ENCODE measurements at places on chromosomes 7 and 10.

DNA sequence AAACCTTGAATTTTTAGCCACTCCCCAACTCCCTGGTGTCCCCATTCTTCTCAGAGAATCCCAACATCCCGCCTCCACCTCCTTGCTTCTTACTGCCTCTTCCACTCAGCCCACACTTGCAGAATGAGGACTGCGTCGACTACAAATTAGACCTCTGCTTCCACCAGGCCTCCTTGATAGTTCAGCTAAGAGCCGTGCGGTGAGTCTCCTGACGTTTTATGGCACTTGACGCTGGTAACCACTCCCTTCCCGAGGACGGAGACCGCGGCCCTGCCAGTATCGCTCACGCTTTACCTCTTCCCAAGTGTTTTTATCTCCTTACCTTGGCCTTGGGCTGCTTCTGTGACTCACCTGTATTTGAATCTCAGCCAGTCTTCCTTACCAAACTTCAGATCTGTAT lies 31.1 kb downstream of the RBM17 start:
- DNase-seq, result no peak

- DNase-seq, result no peak
Measured at GRCh38 chr7:137316648-137317353, 26.7 kb downstream of the PTN start.

GRCh38 chr10:391305-391704 lies 256.1 kb downstream of the ZMYND11 start:
- no peak for DNase-seq

DNA sequence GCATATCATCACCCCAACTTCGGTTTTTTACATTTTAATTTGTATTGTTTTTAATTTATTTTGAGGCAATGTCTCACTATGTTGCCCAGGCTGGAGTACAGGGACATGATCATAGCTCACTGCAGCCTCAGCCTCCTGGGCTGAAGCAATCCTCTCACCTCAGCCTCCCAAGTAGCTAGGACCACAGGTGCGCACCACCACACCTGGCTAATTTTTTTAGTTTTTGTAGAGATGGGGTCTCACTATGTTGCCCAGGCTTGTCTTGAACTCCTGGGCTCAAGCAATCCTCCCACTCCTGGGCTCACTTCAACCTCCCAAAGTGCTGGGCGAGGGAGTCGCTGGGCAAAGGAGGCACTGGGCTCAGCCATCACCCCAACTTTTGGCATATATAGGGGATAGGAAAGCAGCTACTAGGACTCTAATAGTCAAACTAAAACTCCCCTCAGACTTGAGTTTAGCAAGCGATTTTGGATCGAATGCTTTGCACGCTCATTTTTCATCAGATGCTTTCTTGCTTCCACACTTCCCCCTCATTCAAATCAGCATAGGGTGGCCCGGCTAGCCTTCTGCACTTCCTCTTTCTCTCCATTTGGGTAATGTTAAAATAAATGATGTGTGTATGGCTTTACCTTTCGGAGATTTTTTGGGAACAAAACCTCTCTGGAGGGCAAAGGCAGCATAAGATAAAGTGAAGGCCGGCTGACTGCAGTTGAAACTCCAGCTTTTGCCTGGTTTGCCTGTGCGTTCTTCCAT lies 20.8 kb upstream of the NMT2 start:
- no peak for DNase-seq

DNA sequence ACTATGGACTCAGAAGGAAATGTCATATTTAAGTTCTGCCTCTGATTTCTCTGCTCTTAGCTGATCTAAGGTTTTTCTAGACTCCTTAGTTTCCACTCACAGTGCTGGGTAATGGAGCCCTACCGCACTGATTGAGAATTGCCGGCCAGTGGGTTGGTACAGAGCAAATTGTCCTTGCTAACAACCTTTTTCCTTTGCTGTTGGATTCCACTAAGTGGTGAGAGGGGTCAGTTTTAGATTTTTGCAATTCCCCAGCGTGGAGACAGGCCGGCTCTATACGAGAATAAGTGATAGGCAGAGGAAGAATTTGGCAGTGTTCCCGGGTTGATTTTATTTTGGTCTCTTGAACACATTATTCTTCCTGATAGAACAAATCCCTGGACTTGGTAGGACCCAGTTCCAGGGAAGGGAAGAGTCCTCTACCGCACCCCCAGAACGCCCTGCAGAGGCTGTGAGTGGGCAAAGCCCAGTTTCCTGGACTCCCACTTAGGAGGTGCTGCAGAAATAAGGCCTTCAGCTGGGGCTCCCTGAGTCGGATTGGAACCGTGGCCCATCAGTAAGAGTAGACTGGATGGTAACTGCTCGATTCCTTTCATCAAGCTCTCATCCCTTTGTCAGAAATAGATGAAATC lies 3.0 kb upstream of the NRP1 start:
- no peak for DNase-seq

DNA sequence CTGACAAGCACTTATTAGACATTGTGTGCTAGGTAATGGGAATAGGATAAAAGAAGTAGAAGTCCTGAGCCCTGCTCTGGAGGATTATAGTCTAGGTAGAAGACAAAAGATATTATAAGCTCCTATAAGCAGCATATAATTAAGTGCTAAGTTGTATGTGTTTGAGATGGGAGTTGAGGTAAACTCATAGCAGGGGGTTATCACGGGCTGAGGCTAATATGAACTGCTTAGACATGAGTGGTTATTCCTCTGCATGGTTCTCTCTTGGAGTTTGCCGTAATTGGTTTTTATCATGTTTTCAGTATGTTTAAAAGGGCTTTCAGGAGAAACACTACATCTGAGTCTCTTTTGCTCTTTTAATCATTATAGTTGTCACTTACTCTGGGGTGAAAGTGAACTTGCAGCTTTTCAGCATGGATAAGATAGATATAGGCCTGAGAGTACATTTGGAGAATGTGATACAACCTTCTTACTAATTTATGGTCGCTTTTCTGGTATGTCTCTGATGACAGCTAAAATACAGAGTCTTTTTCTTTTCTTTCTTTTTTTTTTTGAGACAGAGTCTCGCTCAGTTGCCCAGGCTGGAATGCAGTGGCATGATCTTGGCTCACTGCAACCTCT lies 39.0 kb downstream of the SMNDC1 start:
- no peak for DNase-seq

Data from AG04450 (cell line).